ENCODE measurements at places on chromosomes 7 and 10.

GRCh38 chr7:2451171-2452073 is 24.8 kb downstream of the GRIFIN start:
- DNase-seq: peak; percentile 86

DNA sequence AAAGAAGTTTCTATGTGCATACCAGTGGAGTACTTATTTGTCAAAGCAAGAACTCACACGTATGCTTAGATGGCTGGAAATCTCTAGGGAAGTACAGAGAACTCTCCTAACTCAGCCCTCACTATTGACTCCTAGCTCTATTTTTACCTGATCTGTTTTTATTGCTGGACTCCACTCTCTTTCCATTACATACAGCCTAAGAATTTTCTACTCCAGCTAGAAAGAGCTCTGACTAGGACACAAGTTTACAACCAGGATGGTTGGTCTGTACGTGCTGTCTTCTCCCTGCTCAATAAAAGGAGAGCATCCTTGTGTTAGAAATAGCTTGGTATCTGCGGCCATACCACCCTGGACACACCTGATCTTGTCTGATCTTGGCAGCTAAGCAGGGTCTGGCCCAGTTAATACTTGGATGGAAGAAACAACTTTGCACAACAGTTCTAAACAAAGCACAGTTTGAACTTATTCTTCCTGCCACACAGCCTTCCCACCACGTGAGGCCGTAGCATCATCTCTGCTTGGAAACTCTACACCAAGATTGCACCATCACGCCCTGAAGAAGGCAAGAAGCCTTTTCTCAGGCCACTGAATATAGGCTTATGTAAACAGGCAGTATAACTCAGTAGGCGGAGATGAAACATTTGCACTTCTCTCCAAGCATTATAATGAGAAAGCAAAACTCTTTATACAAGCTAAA is 50.7 kb downstream of the KCNMA1 start:
- DNase-seq: peak; percentile 79

DNA sequence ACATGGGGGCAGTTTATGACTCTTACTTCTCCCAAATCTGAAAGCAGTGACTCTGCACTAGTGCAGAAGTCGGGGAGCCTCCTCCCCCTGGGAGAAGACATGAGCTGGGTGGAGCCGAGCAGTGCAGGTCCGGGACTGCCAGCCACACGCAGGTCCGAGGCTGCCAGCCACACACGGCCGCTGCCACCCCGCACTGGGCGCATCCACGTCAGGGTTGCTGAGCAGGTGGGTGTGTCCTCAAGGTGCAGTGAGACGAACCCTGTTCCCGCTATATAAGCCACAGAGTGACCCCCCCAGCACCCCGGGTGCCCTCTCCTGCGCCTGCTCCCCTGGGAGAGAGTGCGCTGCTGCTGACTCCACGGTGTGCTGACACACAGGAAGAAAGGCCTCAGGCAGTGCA is 430.2 kb downstream of the PTPRN2 start:
- DNase-seq: no peak

- DNase-seq: no peak
Observed at GRCh38 chr7:5469375-5470166, 45.9 kb upstream of the TNRC18 start.

DNA sequence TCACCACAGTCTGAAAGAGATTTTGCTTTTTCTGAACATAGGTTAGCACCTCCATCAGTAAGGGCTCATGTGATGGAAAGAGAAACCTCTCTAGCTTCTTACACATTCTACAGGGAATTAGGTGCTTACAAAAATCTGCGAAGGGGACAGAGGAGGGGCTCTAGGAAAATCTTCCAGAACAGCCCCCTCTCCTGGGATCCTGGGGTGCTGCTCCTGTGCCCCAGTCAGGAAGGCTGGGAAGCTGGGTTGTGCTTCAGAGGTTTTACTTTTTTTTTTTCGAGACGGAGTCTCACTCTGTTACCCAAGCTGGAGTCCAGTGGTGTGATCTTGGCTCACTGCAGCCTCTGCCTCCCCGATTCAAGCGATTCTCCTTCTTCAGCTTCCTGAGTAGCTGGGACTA is 7.5 kb upstream of the FAM171A1 start:
- DNase-seq: no peak

GRCh38 chr7:132830941-132831340 is 250.9 kb downstream of the CHCHD3 start:
- no peak for DNase-seq

DNA sequence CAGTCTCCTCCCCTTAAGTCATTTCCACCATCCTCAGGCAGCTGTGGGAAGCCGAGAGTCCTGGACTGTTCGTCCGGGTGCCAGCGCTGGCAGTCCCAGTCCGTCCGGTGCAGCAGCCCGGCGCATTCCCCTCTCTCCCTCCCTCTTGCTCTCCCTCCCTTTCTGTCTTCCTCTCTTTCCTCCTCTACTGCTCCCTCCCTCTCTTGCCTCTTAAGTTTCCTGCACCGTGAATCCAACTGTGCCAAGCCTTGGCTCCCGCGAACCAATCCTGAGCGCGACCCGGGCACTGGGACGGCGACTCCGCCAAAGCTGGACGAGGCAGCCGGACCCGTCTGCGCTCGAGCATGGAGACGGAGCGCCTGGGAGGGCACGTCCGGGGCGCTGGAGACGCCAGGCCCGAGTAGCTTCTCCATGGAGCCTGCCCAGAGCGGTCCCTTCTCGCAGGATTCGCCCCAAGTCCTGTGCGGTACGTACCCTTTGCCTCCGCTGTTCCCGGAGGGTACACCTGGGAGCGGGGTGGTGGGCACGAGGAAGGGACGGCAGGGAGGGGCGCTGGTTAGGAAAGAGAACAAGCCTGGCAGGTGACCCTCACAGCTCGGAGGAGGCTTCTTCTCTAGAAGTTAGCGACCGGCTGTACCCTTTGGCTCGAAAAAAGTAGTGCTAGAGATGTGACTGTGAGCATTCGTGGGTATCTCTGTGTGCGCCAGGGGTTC is 1.0 kb downstream of the NXPH1 start:
- DNase-seq: no peak

- DNase-seq: no peak
Observed at GRCh38 chr7:137633133-137633532, 213.6 kb downstream of the DGKI start.

- no peak for DNase-seq
Observed at GRCh38 chr10:21715531-21716195, 181.6 kb downstream of the MLLT10 start.

- DNase-seq: no peak
Observed at GRCh38 chr10:47127188-47127785, 172.7 kb upstream of the GDF10 start.

- DNase-seq: peak; percentile 81
Observed at GRCh38 chr7:44638611-44639557, 32.5 kb downstream of the OGDH start.

- no peak for DNase-seq
Observed at GRCh38 chr10:71316786-71317160, 2.3 kb upstream of the SLC29A3 start.

GRCh38 chr7:362402-363096 is 72.6 kb downstream of the FOXL3 start:
- DNase-seq: no peak

GRCh38 chr10:59575269-59575668 is 134.4 kb downstream of the SLC16A9 start:
- no peak for DNase-seq

- no peak for DNase-seq
Observed at GRCh38 chr7:91228927-91229558, 35.2 kb upstream of the FZD1 start.

- no peak for DNase-seq
Observed at GRCh38 chr7:119571666-119572065, 701.3 kb upstream of the KCND2 start.

- DNase-seq: no peak
Observed at GRCh38 chr7:70923181-70923845, 208.6 kb upstream of the GALNT17 start.

DNA sequence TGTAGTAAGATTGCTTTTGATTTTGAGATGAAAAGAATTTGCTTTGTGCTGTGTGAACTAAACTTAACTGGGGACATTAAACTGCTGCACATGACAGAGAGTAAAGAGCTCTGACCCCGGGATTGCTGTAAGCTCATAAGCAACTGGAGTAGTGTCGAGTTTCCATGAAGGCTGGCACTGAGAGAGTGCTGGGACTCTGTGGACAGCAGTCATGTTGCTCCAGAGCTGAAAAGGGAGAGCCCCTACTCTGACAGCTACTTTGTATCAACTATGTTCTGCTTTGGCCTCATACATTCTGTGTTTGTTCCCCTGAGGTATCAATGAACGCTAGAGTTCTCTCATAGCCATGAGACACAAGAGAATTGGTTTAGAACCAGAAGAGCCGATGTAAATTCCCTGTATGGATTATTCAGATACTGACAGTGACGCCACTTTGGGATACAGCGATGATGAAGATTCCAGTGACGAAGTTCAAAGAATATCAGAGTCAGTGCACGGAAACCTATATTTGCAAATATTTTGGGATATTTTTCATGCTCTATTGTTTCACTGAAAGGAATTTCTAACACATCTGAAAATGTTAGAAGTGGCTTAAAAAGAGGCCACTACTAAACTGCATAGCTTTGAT is 185.9 kb upstream of the DKK1 start:
- no peak for DNase-seq

DNA sequence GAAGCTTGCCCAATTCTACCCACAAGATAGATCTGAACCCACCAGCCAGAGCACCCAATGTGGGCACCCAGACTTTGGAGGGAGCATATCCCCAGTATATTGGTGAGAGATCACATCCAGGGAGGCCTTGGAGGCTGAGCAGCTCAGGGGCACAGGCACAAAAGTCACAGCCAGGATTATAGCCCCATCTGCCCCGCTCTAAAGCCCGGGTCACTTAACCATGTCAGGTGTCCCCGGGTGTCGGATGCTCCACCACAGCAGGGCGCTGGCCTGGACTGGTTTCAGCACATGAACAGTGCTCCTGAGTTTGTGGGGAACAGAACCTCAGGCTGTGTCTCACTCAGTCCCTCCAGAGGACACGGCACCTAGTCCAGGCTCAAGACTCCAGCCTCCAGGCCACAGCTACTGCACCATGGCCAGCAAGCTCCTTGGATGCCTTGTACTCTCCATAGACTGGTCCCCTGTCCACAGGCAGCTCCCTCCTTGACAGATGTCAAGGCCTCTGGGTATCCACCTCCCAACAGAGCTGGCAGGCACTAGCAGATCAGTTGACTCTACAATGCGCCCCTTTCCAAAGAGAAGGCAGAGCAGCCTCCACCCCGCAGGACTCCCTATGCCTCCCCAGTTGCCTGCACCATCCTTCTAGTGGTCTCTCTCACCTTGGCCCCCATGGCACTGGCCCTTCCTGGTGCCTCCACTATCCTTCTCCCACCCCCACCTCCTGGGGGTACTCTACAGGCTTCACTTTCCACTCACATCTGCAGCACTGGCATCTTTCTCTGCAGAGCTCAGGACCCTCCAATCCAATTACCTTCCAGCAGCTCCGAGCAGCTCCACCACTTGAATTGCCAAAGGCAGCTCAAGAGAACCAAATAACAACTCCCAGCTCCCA is 306.0 kb downstream of the GRID1 start:
- no peak for DNase-seq
